Femur (tissue), 1 donor: ENCODE measurements at places on chromosomes 4 and X.

GRCh38 chrX:136629084-136629750 is 18.7 kb upstream of the CD40LG start:
- DNase-seq: no peak

GRCh38 chr4:43846111-43846587 is 602.5 kb downstream of the KCTD8 start:
- DNase-seq: no peak

- DNase-seq: no peak
Measured at GRCh38 chrX:20609916-20610415, 343.3 kb upstream of the RPS6KA3 start.

GRCh38 chr4:930028-930551 is 2.0 kb downstream of the GAK start:
- peak; percentile 17 for DNase-seq

DNA sequence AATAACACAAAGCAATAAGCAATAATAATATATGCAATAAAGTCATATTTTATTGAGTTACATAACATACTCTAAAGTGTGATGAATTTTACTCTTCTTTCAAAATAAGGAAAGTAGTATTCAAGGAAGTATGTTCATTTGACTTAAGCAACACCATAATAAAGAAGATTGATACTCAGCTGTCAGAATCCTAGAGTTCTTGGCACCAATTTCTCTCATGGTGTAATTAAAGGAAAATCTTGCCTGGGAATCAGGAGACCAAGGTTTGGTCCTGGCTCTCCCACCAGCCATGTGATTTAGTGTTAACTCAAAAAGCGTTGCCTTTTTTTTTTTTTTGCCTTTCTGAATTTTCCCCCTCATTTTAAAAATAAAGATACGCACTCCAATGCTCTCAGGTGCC is 17.1 kb downstream of the MYOZ2 start:
- no peak for DNase-seq
